ENCODE measurements at places on chromosomes 2 and 18.

GRCh38 chr18:50969448-50969847, 1.6 kb downstream of the ELAC1 start:
- no peak for DNase-seq

GRCh38 chr2:12501469-12502158, 215.1 kb upstream of the TRIB2 start:
- DNase-seq: no peak

- DNase-seq: no peak
Measured at GRCh38 chr2:15983496-15983895, 43.1 kb downstream of the MYCN start.

GRCh38 chr2:221778025-221778424, 205.9 kb upstream of the EPHA4 start:
- DNase-seq: no peak

- no peak for DNase-seq
Measured at GRCh38 chr18:48079885-48080284, 149.4 kb upstream of the SMAD2 start.
